Neural crest cell (in vitro differentiated cells): ENCODE measurements at places on chromosomes 16 and 17.

DNA sequence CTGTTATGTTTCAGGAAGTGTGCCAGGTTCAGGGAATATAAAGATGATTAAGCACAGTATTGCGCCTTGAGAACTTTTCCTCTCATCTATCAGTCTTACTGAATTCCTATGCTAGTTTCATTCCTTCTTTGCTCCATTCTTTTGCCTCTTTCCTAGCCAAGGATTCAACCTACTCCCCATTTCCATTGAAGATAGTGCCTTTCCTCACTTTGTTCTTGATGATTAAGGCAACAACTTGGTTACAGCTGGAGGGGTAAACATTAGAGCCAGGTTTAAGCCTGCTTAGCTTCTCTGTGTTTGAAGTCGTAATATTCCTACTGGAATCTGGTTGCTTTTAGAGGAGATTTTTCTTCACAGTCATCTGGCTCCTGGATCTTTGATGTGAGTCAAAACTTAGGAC lies 75.1 kb downstream of the NQO1 start:
- no peak overlapping the region for H3K4me3 ChIP-seq
- no peaks in the 10 kb centered on the region for H3K4me1 ChIP-seq
- no peak overlapping the region for H3K27ac ChIP-seq
- H3K36me3 ChIP-seq, result peaks cover 6% of the 10 kb centered on the region
- no peaks in the 10 kb centered on the region for H3K27me3 ChIP-seq

DNA sequence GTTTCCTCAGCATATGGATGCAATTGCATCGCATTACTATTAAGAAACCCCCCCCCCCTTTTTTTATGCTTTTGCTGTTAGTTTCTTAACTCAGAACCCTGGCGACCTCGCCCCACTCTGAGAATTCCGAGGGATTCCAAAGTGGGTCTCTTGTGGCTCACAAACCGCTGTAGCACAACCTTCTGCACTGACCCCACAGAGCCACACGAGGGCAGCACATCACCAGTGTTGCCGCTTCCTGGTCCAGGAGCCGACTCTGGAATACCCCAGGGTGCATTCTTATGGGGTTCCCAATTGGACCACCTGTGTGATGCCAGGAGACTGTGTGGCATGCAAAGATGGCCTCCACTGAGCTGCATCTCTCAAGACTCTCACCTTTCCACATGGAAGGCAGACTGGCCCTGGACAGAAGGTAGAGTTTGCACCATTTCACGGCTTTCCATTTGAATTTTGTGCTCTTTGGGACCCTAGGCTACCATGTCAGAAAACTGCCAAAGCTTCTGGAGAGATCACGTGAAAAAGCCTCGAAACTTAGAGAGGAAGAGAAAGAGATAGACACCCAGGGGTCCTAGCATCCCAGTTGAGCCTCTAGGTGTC lies 432.7 kb upstream of the ASIC2 start:
- no peak overlapping the region for H3K4me3 ChIP-seq
- H3K27ac ChIP-seq, result no peak overlapping the region
- no peaks in the 10 kb centered on the region for H3K36me3 ChIP-seq
- peak; percentile 54 for DNase-seq
- peaks cover 93% of the 10 kb centered on the region for H3K27me3 ChIP-seq

- H3K27me3 ChIP-seq, result no peaks in the 10 kb centered on the region
- no peaks in the 10 kb centered on the region for H3K36me3 ChIP-seq
Measured at GRCh38 chr17:10055262-10055975, 143.0 kb downstream of the GAS7 start.

GRCh38 chr16:22370038-22370820 lies 4.2 kb downstream of the CDR2 start:
- H3K4me3 ChIP-seq, result no peak overlapping the region
- DNase-seq, result no peak
- peaks cover 32% of the 10 kb centered on the region for H3K4me1 ChIP-seq
- no peak overlapping the region for H3K27ac ChIP-seq
- peaks cover 4% of the 10 kb centered on the region for H3K36me3 ChIP-seq
- peaks cover 19% of the 10 kb centered on the region for H3K27me3 ChIP-seq

GRCh38 chr17:45677770-45678169 lies 106.3 kb upstream of the CRHR1 start:
- no peaks in the 10 kb centered on the region for H3K36me3 ChIP-seq
- H3K27ac ChIP-seq, result no peak overlapping the region
- DNase-seq, result no peak
- H3K4me3 ChIP-seq, result no peak overlapping the region

DNA sequence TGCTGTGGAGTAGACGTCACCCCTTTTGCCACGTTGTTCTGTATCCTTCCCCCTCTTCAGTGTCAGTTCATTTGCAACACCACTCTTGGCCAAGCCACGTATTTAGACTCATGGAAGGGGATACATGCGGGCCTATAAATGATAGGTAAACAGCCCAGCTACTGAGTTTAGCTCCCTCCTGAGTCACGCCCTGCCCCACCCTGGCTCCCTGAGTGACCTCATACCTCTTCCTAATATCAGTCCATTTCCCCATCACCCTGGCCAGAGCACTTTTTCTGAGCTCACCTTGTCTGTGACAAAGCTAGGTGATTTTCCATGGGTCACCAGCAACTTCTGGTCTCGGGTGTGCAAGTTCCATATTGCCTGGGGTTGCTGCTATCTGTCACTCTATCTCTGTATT lies 147.2 kb upstream of the MAF start:
- H3K4me3 ChIP-seq, result no peak overlapping the region
- no peak for DNase-seq
- H3K4me1 ChIP-seq, result no peaks in the 10 kb centered on the region
- H3K36me3 ChIP-seq, result peaks cover 3% of the 10 kb centered on the region

GRCh38 chr16:11510178-11510973 lies 76.3 kb downstream of the LITAF start:
- H3K27ac ChIP-seq, result peak overlapping the region; percentile 75
- H3K27me3 ChIP-seq, result peaks cover 20% of the 10 kb centered on the region
- no peak for DNase-seq

- H3K36me3 ChIP-seq, result peaks cover 4% of the 10 kb centered on the region
- no peaks in the 10 kb centered on the region for H3K4me1 ChIP-seq
- H3K4me3 ChIP-seq, result no peak overlapping the region
- no peak for DNase-seq
- H3K27ac ChIP-seq, result no peak overlapping the region
- peaks cover 57% of the 10 kb centered on the region for H3K27me3 ChIP-seq
Measured at GRCh38 chr17:35293151-35293847, 50.4 kb downstream of the SLFN5 start.

- peaks cover 9% of the 10 kb centered on the region for H3K36me3 ChIP-seq
- no peak overlapping the region for H3K4me3 ChIP-seq
- H3K27ac ChIP-seq, result no peak overlapping the region
- no peaks in the 10 kb centered on the region for H3K27me3 ChIP-seq
Measured at GRCh38 chr16:69451166-69451565, 26.7 kb downstream of the CYB5B start.

DNA sequence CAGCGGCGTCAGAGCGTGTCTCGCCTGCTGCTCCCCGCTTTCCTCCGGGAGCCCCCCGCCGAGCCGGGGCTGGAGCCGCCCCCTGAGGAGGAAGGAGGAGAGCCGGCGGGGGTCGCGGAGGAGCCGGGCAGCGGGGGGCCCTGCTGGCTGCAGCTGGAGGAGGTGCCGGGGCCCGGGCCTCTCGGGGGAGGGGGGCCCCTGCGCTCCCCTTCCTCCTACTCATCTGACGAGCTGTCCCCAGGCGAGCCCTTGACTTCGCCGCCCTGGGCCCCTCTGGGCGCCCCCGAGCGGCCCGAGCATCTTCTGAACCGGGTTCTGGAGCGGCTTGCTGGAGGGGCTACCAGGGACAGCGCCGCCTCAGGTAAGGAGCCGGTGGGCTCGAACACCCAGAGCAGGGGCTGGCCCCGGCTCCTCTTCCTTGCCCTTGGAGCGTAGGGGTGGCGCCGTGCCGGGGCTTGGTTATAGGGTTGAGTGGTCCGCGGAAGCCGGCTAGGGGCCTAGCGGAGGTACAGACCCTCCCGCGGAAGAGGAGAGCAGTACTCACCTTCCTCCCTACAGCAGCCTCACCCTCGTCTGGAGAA lies 841 bp downstream of the RAPGEFL1 start:
- no peak for DNase-seq
- no peak overlapping the region for H3K27ac ChIP-seq
- no peaks in the 10 kb centered on the region for H3K27me3 ChIP-seq
- H3K36me3 ChIP-seq, result peaks cover 10% of the 10 kb centered on the region
- H3K4me1 ChIP-seq, result peaks cover 20% of the 10 kb centered on the region

DNA sequence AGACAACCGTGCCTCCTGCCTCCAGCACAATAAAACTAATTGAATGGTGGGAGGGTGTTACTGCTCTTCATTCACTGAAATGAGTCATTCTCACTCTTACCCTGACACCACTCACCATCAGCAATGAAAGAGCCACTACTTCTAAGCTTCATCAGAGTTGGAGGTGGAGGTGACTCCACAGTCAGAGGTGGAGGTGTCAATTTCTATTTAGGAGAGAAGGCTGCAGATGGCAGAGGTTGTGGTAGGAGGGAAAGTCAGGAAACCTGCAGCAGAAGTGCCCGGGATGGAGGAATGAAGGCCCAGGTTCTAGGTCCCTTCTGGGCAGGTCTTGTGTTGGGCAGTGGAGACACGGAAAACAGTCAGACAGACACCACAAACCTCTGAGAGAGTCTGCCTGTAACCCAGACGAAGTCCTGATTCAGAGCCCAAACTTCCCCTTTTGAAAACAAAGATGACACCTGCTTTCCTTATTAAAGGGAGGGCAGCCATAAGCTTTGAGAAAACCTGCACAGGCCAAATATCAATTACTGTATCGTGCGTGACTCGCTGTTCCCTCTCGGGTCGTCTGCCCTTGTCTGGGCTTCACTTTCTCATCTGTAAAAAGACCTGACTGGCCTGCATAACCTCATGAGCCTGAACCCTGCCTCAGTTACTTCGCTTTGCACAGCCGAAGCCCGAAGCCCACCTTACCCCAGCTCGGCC lies 668 bp downstream of the ATPAF2 start:
- no peaks in the 10 kb centered on the region for H3K36me3 ChIP-seq
- H3K4me3 ChIP-seq, result peak overlapping the region; percentile 98
- no peaks in the 10 kb centered on the region for H3K27me3 ChIP-seq
- DNase-seq, result no peak
- peaks cover 55% of the 10 kb centered on the region for H3K4me1 ChIP-seq
- H3K27ac ChIP-seq, result no peak overlapping the region

GRCh38 chr16:81520151-81520470 lies 75.5 kb downstream of the CMIP start:
- peaks cover 27% of the 10 kb centered on the region for H3K4me1 ChIP-seq
- DNase-seq, result no peak
- no peaks in the 10 kb centered on the region for H3K27me3 ChIP-seq
- no peak overlapping the region for H3K27ac ChIP-seq
- no peak overlapping the region for H3K4me3 ChIP-seq

DNA sequence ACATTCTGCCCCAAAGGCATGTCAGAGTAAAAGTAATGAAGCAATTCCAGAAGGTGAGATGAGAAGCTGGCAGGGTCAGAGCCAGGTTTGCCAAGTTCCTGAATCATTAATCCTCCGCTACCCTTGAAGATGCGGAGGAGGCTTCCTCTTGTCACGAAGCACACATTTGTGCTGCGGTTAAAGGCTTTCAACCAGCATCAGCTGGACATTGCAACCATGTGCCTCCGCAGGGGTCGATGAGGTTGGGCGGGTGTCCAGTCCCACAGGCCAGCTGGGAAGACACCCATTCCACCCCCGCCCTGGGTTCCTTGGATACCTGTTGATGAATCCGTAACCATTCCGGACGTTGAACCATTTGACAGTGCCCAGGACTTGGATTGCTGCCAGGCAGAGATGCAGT lies 1.3 kb downstream of the YBX2 start:
- H3K4me3 ChIP-seq, result peak overlapping the region; percentile 52
- no peak for DNase-seq
- no peaks in the 10 kb centered on the region for H3K36me3 ChIP-seq
- no peak overlapping the region for H3K27ac ChIP-seq

- H3K27ac ChIP-seq, result no peak overlapping the region
- no peaks in the 10 kb centered on the region for H3K36me3 ChIP-seq
- DNase-seq, result no peak
- H3K27me3 ChIP-seq, result no peaks in the 10 kb centered on the region
- H3K4me1 ChIP-seq, result peaks cover 9% of the 10 kb centered on the region
Measured at GRCh38 chr16:11409398-11409797, 64.1 kb downstream of the RMI2 start.

DNA sequence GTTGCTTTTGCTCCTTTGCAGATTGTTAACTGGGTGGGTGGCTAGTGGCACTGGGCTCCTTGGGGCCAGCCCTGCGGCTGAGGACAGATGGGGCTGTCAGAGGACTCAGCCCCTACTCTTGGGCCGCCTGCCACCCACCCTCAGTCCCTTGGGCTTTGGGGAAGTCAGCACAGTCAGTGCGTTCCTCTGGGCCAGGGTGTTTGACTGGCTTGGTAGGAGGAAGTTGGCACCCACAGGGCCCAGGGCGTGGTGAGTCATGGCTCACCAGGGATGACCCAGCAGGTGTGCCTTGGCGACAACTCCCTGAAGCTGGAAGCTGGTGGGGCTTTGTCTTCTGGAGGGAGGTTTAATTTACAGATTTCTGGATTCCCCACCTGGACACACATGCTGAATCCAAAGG lies 32.4 kb downstream of the HAPSTR1 start:
- no peak overlapping the region for H3K4me3 ChIP-seq
- H3K27ac ChIP-seq, result no peak overlapping the region
- no peak for DNase-seq
- no peaks in the 10 kb centered on the region for H3K27me3 ChIP-seq

- no peak for DNase-seq
- no peaks in the 10 kb centered on the region for H3K27me3 ChIP-seq
- H3K27ac ChIP-seq, result peak overlapping the region; percentile 81
- peaks cover 92% of the 10 kb centered on the region for H3K4me1 ChIP-seq
Measured at GRCh38 chr17:57924677-57925076, 30.5 kb downstream of the CUEDC1 start.

GRCh38 chr17:76120658-76121008 lies 17.0 kb upstream of the EXOC7 start:
- no peak for DNase-seq
- peak overlapping the region; percentile 18 for H3K4me3 ChIP-seq
- no peak overlapping the region for H3K27ac ChIP-seq
- no peaks in the 10 kb centered on the region for H3K27me3 ChIP-seq
